Mammary epithelial cell (primary cell): ENCODE measurements at places on chromosomes 16 and 17. TPM values are rescaled to one million over a fixed set of nuclear protein-coding genes. Genes with fewer than 3 reads are reported as not detected.
A peak's percentile ranks its signal among the peaks of the same experiment; 100 is the strongest.

Gene SOX15
- 4.3 TPM for total RNA-seq

Gene NLE1
- total RNA-seq: 22.2 TPM

Gene ZSCAN10
- total RNA-seq: not detected

Gene CCDC43
- total RNA-seq: 34.8 TPM

Gene CLEC3A
- total RNA-seq: not detected in 2 replicates

Gene SHISA9
- 60.5 TPM for total RNA-seq

GRCh38 chr16:69476920-69477443 lies 52.6 kb downstream of the CYB5B start:
- DNase-seq: peak; percentile 76

- no peak for DNase-seq
Measured at GRCh38 chr16:920717-921116, 50.1 kb downstream of the LMF1 start.

DNA sequence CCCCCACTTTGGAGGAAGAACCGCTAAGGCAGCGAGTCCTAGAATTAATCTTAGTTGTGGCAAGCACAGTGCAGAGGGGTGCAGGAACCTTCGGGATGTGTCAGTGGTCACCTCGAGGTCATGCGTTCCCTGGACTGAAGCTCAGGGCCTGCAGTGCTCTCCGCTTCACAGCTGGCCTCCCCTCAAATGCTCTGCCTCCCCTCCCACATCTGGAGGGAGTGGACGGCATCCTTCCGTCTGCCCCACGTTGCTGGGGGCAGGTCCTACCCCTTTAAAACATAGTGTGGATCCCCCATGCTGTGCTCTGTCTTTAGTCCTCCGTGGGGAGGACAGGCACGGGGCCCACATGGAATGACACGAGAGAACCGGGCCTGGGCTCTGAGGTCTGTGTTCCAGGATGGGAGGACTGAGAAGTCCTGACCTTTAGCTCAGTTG lies 99.5 kb upstream of the CDC42EP4 start:
- no peak for DNase-seq

DNA sequence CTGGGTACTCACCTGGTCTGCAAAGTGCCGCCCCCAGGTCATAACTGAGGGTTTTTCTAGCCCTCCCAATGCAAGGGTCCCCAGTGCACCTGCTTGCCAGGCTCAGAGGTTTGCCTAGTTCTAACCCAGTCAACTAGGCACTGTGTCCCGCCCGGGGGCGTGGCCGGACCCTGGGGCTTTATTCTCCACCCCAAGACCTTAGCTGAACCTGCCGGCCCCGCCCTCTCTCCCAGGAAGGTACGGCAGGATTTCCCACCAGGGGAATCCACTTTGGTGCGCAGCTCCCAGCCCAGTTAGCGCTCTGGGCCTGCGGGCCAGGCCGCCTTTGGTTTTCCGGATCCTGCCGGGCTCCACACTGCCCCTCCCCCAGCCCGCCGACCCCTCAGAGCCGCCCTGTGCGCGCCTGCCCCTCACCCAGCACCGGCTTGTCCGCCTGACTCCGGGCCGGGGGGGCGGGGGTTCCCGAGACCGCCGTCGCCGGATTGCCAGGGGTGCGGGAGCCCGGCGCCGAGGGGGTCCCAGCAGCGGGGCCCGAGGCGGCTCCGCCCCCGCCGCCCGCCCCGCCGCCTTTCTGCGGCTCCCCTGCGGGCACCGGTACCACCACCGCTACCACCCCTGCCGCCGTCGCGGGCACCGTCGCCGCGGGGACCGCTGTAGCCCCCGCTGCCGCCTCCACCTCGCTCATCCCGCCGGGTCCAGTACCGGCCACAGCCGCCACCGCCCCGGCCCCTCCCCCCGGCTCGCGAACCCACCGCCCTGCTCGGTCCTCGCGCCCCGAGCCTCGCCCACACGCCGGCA lies 424 bp downstream of the YBX2 start:
- DNase-seq: no peak

DNA sequence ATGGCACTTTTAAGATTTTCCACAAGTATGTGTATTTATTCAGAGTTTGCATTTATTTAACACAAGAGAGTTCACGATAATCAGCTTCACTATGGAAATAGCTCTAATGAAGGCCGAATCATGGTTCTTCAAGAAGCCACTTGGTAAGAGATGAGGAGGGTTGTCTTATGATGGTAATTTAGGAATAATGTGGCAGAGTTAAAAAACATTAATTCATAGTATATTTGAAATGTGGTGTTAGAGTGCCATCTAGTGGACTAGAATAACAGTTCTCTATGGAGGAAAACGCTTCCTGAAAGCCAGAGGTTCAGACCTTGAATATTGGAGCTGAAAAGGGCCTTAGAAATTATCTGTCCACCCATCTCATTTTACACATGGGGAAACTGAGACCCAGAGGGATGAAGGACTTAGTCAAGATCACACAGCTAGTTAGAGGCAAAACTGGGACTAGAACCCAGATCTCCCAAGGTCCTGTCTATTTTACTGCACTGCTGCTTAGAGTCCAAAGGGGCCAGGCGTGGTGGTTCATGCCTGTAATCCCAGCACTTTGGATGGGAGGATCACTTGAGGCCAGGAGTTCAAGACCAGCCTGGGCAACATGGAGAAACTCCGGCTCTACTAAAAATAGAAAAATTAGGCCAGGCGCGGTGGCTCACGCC lies 33.8 kb upstream of the KPNB1 start:
- peak; percentile 24 for DNase-seq

GRCh38 chr17:81239714-81240555 lies 817 bp downstream of the NDUFAF8 start:
- peak; percentile 64 for DNase-seq

DNA sequence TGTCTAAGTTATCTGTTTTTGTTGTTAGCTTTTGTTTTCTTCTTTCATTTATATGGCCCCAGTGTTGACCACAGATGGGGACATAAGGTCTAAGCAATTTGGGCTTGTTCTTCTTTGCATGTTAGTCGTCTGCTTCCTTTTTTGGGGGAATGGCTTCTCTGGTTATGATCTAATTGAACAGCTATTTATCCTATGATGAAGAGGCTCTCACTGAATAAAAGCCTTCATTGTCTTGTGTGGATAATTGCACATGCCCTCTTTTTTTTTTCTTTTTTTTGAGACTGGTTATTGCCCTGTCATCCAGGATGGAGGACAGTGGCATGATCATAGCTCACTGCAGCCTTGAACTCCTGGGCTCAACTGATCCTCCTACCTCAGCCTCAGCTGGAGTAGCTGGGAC lies 13.7 kb downstream of the SMARCE1 start:
- peak; percentile 61 for DNase-seq

GRCh38 chr17:3951420-3951819 lies 12.8 kb downstream of the ATP2A3 start:
- DNase-seq: no peak

DNA sequence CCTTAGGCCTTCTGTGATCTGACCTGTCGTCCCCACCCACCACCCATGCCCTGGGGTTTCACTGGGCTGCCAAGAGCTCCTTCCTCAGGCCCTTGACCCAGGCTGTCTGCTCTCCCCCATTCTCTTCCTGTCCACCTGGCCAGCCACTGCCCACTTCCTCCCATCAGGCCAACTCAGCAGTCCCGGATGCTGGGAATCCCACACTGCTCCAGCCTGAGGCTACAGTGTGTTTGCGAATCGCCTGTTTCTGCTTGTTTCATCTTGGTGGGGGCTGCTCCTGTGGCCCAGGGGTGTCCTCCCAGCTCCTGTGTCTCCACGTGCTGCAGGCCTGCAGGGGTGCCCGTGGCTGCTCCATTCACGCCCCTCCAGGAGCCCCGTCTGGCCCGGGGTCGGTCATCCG lies 839 bp upstream of the METRN start:
- DNase-seq: no peak

DNA sequence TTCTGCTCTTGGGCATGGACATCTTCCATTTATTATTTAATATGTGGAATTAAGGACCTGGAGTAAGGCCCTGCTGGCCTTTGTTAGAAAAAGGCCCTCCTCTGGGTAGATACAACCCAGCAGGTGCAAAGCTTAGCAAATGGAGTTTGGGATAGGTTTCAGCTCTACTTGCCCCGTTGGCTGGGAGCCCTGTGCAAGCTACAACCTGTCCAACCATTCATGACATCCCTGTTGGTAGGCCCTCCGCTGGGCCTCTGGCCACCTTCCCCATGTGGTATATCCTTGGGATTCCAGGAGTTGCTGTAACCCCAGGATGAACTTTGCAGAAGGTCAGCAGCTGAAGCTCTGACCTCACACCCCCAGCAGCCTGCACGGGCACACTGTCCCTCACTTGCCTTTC lies 6.4 kb downstream of the NGFR start:
- peak; percentile 65 for DNase-seq

DNA sequence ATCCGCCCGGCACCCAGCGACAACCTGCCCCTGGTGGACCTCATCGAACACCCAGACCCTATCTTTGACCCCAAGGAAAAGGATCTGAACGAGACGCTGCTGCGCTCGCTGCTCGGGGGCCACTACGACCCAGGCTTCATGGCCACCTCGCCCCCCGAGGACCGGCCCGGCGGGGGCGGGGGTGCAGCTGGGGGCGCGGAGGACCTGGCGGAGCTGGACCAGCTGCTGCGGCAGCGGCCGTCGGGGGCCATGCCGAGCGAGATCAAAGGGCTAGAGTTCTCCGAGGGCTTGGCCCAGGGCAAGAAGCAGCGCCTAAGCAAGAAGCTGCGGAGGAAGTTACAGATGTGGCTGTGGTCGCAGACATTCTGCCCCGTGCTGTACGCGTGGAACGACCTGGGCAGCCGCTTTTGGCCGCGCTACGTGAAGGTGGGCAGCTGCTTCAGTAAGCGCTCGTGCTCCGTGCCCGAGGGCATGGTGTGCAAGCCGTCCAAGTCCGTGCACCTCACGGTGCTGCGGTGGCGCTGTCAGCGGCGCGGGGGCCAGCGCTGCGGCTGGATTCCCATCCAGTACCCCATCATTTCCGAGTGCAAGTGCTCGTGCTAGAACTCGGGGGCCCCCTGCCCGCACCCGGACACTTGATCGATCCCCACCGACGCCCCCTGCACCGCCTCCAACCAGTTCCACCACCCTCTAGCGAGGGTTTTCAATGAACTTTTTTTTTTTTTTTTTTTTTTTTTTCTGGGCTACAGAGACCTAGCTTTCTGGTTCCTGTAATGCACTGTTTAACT lies 1.0 kb downstream of the NOG start:
- DNase-seq: peak; percentile 58

DNA sequence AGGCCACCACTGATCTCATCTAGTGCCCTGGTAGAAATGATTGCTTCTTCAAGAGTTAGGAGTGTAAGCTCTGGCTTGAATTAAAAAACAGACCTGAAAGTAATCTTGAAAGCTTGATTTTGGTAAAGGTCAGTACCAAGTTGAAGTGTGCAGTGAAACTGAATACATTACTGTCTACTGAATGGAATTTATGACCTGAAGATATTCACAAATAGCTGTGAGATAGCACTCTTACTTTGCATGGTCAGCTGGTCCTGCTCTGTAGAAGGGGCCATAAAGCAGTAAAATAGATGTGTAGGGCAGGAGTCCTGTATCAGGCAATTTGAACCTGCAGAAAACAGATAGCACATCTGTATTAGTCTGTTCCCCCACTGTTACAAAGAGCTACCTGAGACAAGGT lies 78.6 kb downstream of the MYH13 start:
- DNase-seq: no peak

DNA sequence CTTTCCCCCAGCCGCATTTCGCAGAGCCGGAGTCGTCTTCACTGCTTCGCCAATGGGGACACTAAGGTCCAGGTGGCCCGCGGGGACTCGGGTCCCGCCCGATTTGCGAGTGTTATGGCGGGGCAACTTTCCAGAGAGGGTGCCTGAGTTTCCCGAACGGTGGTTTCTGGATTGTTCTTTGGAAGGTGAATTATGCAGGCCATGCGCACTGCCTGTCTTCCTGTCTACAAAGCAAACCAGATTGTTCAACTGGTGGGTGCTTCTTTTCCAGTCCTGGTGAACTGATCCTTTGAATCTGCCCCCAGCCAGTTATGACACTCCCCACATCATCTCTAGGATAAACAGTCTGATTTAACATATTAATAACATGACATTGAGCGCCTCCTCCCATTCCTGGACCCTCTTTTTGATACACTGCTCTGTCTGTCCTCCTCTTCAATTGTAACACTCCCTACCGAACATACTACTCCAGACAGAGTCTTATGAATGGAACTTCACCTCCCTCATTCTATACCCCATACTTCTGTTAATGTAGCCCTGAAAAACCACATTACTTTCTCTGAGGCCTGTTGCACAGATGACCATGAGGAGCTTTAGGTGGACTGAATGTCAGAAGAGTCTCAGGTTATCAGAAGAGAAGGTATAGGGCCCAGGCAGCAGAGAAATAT lies 159.0 kb downstream of the RAB11FIP4 start:
- DNase-seq: no peak

GRCh38 chr16:83924686-83925085 lies 25.8 kb downstream of the MLYCD start:
- DNase-seq: no peak

DNA sequence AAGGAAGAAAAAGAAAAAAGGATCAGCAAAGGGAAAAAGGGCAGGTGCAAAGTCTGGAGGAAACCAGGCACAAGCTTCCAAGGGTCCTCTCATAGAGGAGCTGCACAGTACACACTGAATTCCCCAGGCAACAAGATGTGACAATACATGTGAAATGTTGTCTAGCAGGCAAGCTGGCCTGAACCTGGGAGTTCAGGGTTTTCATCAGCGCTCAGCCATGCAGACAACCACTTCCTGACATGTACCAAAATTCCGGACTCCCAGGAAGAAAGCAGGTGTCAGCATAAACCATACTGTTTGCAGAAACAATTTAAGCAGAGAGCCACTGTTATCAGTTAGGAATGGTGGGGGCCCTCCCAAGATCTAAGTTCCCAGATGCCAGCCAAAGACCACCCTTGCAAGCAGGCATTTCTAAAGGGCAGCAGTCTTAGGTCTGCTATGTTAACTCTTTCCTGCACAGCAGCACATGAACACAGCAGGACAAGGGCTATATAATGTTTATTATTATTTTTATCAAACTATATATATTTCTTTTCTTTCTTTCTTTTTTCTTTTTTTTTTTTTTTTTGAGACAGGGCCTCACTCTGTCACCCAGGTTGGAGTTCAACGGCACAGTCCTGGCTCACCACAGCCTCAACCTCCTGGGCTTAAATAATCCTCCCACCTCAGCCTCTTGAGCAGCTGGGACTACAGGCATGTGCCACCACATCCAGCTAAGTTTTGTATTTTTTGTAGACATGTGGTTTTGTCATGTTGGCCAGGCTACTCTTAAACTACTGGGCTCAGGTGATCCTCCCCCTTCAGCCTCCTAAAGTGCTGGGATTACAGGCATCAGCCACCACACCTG lies 10.1 kb downstream of the TK2 start:
- DNase-seq: no peak

- peak; percentile 49 for DNase-seq
Measured at GRCh38 chr17:64174686-64175456, 44.9 kb upstream of the ERN1 start.
